Stimulated activated CD8-positive, alpha-beta memory T cell treated with anti-CD3 and anti-CD28 coated beads, Interleukin-4, amount 100 ng/mL, for 1 hour (primary cell): ENCODE measurements at places on chromosomes 4 and X.
A peak's percentile ranks its signal among the peaks of the same experiment; 100 is the strongest.

DNA sequence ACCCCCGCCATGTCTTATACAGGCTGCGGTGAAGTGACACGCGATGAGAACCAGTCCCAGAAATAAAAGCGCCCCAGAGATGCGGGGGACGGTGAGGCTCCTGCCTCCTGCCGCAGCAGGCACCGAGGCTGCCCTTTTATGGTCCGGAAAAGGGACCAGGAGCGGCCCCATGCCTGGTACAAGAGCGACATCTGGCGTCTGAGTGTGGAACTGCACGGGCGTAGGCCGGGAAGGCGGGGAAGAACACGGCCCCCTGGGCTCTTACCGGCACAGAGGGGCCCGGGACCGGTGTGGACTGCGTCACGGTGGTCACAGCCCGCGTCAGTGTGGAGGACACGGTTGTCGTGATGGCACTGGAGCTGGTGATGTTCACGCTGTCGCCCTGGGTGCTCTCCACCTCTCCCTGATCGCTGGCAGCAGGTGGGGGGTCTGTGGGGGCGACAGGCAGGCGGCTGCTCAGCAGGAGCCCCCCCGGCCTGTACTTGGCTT lies 8.9 kb upstream of the RENBP start:
- DNase-seq, result peak; percentile 60

- no peak for DNase-seq
Observed at GRCh38 chr4:157977086-157977485, 195.7 kb downstream of the GASK1B start.

DNA sequence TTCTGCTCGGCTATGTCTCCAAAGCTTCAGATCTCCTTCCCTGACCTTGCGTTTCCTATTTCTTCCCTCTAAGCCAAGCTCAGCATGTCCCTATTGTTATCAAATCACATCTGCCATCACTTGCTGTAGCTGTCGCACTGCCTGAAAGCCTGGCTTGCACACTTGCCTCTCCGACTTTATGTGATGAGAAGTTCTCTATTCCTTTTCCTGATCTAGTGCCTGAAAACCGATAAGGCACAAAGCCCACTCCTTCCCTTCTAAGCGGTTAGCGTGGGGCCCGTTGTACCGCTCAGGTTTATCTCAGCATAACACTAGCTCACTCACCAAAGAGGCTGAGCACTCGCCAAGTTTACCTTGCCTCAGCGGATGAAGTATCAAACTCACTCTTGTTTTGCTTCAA lies 816 bp downstream of the NMU start:
- no peak for DNase-seq

DNA sequence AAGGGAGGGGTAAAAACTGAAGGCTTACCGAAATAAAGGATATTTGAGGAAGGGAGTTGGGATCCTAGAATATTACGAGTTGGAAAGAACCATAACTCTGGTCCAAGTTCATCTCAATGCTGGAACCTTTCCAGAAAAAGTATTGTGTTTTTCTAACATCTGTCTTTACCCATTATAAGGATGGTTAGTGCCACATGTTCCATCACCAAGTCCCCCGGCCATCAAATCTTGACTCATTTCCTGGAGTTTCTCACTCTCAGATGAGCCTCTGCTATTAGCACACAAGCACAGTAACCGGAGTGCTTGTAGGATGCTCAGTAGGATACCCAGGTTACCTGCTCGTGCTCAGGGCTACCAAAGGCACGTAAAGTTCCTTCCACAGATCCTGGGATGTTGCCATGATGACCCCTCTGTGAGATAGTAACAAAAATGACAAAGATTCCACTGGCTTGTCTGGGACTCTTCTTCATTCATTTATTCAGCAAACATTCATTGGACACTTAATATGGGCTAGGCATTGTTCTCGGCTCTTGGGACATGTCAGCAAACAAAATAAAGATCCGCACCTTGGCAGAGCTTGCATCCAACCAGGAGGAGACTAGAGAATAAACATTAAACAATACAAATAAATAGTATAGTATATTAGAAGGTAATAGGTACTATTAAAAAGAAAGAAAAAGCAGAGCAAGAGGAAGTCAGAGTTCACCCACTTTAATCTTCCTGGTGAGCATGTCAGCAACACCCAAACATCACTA lies 36.3 kb downstream of the PKD2 start:
- no peak for DNase-seq
